ENCODE measurements at places on chromosomes 1 and 21.

DNA sequence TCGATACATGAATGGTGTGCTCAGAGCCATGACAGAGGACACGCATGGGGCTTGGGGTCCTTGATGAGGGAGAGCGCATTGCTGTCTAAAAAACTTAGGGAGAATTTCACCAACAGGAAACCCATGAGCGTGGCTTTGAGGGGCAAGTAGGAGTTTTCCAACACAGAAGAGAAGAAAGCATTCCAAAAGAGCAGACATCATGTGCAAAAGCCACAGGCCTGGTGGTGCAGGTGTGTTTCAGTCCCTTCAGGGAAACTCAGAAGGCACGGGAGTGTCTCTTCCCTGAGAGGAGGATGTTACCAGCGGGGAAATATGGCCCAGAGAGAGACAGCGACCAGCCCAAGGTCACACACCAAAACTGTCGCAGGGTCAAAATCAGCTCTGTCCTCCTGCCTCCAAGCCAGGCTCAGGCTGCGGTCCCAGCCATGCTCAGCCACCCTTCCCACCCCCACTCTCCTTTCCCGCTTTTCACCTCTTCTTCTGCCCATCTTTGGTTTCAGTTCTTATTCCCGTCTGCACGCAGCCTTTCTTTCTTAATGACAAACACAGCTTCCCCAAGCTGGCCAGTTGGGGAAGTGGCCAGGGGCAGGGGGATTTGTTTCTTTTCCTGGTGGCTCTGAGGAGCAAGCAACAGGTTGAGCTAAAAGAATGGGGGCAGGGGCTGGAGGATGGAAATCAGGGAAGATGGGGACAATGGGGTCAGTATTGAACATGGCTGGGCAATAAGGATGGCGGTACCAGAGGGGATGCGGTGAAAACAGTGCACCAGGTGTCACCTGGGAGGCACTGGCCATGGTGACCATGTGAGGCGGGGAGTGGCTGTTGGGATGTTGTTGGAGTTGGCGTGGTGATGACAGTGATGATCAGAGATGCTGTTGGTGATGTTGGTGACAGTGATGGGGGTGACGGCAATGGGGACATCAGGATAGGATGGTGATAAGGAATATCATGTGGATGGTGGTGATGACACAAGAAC lies 10.3 kb downstream of the LAPTM5 start:
- no peak for DNase-seq

DNA sequence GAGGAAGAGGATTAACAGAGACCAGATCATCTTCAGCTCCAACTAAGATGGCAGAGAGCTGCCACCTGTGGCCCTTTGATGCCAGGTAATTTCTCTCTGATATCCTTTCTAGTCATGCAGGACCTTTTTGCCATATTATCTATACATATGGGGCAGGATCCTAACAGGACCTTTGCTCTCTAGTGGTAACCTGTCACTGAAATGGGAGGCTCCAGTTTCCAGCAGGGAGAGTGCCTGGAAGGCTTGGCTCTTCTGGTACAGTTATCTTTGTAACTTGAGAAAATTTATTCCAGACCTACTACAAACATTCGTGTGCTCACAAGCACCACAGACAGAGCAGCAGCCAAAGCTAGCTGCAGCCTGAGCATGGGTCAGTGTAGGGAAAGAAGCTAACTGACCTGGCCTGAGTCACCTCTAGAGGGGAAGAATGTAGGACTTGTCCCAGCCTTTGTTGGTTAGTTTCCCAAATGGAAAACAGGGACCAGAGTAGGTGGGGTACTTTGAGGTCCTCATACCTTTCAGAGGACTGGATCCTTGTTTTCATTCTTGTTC lies 86.5 kb upstream of the MACF1 start:
- no peak for DNase-seq

DNA sequence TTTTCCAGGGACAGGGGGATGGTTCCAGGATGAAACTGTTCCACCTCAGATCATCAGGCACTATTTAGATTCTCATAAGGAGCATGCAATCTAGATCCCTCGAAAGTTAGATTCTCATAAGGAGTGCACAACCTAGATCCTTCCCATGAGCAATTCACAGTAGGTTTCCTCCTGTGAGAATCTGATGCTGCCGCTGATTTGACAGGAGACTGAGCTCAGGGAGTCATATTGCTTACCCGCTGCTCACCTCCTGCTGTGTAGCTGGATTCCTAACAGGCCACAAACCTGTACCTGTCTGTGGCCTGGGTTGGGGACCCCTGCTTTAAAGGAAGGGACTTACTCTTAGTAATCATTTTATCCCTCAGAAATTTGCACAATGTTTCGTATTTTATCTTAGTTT lies 9.3 kb downstream of the CTH start:
- DNase-seq, result no peak

GRCh38 chr21:45127937-45128336 lies 53.6 kb downstream of the ADARB1 start:
- DNase-seq, result no peak

GRCh38 chr1:240031009-240031408 lies 60.7 kb upstream of the FMN2 start:
- no peak for DNase-seq

DNA sequence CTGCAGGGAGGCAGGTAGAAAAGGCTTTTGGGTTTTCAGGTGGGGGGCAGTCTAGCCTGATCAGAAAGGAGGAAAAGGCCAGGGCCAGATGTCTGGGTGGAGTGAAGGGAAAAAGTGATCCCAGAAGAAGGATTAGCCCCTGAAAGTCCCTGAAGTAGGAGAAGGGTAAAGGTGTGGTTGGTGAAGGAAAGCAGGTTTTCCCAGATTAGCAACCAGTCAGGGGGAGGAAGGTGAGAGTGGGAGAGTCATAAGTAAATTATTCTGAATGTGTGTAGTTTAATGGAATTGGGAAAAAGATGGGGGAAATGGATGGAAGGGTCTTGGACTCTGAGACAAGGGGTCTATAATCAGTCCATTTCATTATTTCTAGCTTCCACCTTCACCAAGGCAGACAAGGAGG lies 647 bp upstream of the SPRR1A start:
- no peak for DNase-seq

DNA sequence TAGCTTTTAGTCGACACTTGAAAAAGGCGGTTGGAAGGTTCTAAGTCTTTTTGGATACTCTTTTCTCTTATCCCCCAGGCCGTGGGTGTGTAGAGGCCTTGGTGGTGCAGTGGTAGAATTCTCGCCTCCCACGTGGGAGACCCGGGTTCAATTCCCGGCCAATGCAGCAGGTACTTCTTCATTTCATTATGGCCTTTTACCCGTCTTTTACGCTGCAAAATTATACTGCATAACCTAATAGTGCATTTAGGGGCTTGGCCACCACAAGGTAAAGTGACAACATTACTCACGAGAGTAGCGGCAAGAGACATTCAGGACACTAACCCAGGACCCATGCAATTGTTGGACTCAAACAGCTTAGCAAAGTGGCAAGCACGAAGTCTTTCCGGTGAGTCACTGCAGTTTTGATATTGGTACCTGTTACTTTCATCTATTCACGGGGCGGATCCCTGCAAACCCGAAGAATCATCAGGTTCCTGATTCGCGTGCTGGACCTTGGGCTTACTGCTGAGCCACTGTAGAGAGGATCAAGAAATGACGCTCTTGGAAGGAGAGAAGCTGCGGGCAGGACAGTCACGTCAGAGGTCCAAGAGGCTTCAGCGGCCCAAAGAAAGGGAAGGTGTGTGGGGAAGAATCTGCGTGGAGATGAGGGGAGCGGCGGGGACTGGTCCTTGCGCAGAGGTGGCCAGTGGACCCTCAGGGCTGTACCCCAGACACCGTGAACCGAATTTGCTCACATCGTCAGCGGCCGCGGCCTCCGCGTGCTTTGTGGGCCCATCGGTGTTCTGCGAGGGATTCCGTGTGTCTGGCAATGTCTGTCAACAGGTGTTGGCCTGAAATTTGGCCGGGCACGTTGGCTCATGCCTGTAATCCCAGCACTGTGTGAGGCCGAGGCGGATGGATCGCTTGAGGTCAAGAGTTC lies 12.9 kb upstream of the RNU1-4 start:
- DNase-seq, result no peak

- DNase-seq, result no peak
Observed at GRCh38 chr21:34836933-34837505, 168.2 kb downstream of the CLIC6 start.

DNA sequence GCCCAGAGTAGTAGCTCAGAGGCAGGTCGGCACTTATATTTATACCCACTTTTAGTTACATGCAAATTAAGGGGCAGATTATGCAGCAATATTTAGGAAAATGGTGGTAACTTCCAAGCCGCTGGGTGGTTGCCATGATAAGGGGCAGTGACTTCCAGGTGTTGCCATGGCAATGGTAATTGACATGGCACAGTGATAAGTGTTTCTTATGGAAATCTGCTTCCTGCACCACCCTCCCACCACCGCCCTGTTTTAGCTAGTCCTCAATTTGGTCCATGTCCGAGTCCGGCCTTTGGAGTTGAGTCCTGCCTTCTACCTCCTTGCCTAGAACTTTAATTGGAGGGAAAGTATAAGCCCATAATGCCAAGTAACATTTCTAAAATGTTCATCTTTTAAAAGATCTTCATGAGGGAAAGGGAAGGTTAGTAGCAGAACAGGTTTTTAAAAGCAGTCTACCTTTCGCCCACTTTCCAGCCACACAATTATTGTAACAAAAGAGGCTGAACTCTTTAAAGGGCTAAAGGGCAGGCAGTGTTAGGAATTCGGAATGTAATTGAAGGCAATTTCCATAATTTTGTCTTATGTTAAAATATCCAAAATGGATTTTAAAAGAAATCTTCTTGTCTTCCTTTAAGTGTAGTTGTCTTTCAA lies 21.7 kb downstream of the ZBTB8B start:
- no peak for DNase-seq

GRCh38 chr1:153071511-153071910 lies at the start of gene SPRR2B:
Gene SPRR2B (minus strand): TSS chr1:153071611. CDS start chr1:153070839, 772 bp downstream.
- DNase-seq, result no peak

GRCh38 chr1:13748610-13749505 lies 48.9 kb downstream of the PRDM2 start:
- peak; percentile 89 for DNase-seq

DNA sequence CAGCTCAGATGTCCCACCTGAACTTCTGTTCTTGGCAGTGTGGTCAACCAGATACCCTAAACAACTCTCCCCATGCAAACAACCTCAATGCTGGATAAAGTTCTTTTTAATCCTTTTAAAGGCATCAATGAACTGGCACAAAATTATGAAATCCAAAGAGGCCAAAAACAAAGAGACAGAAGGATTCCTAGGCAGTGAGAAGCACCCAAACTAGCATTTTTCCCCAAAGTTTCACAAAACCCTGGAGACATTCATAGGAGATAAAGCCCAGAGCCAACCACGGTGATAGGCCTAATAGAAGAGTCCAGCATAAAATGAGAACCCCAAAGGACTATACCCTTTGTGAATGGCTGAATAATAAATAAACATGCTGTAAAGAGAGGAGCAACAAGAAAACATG lies 50.7 kb downstream of the MATN1 start:
- no peak for DNase-seq

DNA sequence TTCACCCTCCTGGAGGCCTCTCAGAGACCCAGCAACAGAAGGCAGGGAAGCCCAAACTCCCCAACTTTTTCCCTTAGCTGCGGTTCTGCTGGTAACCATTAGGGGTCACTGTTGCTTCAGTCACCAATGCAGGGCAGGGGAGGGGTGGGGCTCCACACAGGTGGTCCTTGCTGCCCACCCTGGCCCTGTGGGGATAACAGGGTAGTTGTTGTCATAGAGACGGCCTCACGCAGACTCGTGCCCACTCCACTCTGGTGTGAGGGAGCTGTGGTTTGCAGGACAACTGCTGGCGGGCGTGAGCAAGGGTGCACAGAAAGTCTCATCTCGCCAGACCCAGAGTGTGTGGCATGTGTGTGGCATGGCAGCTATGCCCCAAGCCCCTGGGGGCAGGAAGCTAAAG lies 19.9 kb downstream of the INSRR start:
- no peak for DNase-seq

DNA sequence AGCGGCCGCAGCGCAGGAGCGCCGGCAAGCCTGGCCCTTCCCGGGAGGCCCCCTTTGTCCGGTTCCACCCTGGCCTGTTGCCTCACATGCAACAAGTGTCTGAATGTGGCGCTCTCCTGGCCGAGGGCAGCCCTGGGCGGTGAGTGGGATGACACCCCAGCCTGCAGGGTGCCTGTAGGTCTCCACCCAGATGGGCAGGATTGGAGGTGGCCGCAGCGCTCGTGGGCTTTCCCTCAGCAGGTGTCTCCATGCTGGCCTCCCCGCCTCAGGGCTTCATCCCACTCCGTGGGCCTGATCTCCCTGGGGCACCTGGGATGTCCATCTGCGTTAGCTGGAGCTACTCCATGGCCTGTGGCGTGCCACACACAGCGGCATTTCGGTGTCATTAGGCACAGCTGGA lies 1.5 kb downstream of the MIB2 start:
- no peak for DNase-seq

DNA sequence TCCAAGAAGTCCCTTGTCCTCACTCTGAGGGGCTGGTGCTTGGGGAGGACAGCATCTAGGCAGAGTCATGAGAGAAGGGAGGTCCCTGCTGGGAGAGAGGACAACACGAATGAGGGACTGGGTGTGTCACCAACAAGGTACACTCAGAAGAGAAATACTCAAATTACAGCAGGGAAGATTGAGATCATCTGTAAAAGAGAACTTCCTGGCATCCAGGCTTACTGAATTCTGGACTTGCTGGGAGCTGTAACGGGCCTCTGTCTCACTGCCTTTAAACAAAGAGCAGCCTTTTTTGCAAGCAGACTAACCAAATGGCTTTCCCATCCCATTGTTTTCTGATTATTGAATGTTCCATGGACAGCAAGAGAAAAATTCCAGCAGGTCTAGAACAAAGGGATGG lies 195.7 kb upstream of the RAB4A start:
- DNase-seq, result no peak

DNA sequence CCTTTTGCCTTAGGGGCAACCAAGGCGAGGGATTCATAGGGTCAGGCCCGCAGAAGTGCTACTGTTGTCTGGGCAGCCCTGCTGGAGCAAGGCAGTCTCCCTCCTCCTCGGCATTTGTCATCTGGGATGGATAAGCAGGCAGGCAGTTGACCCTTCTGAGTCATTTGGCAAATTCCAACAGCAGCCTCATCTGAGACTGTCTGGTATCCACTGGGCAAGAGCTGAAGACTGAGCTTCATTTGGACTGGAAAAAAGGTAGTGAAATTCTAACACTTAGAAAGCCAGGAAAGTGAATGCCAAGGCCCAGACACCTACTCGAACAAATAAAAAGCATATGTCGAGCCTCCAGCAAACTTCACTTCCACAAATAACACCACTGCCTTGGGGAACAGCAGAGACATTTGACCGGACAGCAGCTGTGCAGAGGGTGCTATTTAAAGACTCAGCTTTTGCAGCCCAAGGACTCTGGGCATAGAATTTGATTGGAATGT lies 4.0 kb upstream of the ZBTB40 start:
- no peak for DNase-seq

- no peak for DNase-seq
Observed at GRCh38 chr1:163922743-163923201, 601.0 kb downstream of the NUF2 start.

DNA sequence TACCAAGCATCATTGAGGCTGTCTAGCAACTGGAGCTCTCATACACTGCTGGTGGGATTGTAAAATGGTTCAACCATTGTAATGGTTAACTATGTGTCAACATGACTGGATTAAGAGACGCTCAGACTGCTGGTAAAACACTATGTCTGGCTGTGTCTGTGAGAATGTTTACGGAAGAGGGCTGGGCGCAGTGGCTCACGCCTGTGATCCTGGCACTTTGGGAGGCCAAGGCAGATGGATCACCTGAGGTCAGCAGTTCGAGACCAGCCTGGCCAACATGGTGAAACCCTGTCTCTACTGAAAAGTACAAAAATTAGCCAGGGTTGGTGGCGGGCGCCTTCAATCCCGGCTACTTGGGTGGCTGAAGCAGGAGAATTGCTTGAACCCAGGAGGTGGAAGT lies 4.8 kb upstream of the FCRLA start:
- DNase-seq, result no peak

- DNase-seq, result no peak
Observed at GRCh38 chr1:197444755-197445154, 176.7 kb downstream of the CRB1 start.
